SHP77 (cell line): ENCODE measurements at places on chromosomes 11 and 22.

GRCh38 chr22:39821008-39821407 lies 72.6 kb downstream of the ENTHD1 start:
- DNase-seq = no peak

- DNase-seq = no peak
These were observed 53.2 kb downstream of the FAM76B start for GRCh38 chr11:95736355-95736754.

DNA sequence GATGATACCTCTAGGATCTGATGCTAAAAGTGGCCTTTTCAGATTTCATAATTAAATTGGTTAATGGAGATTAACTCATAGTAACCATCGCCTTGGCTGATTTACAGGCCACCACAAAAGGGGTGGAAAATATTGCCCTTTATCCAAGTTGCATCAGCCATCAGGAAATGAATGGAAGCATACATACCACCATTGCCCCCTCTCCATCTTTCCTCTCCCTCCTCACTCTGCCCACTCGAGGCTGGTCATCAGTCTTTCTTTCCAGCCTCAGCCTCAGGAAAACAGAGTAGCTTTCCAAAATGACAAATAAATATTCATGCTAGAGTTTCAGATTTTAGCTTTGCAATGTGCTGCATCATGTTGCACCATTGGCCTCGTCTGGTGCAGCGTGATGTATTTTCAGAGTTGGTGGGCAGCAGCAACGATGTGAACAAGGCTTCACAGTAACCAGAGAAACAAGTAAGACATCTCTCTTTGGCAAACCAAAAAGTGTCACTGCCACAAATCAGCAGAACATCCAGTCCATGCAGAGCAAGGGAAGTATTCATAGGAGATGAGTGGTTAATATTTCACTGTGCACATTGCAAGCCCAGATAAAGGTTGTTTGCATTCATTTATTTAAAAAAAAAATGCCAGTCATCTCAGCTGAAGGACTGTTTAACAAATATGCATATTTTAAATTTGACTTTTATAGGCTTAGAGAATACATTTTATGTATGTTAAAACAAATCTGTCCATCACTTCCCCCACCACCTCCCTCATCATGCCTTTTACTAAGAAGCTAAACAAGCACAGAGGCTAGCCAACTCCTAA lies 136.7 kb upstream of the FAT3 start:
- DNase-seq = no peak

DNA sequence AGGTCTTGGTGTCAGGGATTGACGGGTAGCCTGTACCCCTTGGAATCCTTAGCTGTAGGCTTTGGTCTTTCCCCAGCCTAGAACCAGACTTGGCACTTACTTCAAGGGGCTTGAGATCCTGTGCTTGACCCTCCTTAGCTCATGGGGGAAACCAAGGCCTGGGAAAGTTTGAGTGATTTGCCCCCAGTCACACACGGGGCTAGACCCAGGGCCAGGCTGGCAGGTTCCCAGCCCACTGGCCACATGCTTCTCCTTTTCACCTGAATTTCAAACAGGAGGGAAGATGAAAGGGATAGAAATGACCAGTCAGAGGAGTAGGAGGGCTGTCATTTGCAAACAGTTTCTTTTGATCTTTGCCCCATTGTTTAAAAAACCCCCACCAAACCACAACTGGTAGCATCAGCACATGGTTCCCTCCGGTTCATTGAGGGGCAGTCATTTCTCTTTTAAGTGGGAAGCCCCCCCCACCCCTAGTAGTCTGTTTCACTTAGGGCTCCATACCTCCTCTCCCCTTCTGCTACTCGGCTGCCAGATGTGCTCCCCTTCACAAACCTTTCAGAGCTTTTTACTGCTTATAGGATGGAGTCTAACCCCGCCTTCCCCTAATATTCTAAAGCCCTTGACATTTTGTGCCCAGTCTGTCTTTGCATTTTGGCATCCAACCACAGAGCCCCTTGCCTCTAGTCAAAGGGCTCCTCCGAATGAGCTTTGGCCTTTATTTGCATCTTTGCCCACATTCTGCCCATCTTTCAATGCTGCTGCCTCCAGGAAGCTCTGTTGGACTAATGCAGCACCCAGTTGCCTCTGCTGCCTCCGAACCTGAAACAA lies 37.6 kb downstream of the ZNRF3 start:
- DNase-seq = no peak

DNA sequence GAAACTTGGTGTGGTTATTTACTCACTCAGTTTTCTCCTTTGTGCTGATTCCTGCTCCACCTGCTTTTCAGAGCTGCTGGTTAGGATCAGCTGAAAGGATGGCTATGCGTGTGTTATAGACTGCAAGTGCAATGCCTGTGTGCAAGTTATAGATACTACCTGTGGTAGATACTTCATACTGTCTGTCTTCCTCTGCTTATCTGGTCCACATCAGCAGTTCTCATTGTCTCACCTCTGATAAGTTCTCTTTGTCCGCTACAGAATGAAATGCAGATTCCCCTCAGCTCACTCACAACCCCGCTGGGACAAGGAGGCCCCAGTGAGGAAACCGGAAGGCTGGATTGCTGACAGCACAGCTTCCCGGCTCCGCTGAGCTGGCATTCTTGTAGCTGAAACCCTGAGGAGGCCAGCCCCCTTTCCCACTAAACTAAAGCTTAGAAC lies 37.5 kb upstream of the LYVE1 start:
- no peak for DNase-seq

DNA sequence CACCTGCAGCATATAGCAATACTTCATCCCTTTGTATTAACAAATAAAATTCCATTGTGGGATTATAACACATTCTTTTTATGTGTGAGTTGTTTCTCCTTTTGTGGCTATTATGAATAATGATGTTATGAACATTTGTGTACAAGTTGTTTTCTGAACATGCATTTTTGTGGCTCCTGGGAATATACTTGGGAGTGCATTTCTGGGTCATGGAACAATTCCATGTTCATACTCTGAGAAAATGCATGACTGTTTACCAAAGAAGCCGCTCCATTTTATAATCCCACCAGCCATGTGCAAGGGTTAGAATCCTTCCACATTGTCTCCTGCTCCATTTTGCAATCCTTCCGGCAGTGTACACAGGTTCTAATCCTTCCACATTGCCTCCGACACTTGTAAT lies 713.8 kb downstream of the TBC1D22A start:
- DNase-seq = no peak

DNA sequence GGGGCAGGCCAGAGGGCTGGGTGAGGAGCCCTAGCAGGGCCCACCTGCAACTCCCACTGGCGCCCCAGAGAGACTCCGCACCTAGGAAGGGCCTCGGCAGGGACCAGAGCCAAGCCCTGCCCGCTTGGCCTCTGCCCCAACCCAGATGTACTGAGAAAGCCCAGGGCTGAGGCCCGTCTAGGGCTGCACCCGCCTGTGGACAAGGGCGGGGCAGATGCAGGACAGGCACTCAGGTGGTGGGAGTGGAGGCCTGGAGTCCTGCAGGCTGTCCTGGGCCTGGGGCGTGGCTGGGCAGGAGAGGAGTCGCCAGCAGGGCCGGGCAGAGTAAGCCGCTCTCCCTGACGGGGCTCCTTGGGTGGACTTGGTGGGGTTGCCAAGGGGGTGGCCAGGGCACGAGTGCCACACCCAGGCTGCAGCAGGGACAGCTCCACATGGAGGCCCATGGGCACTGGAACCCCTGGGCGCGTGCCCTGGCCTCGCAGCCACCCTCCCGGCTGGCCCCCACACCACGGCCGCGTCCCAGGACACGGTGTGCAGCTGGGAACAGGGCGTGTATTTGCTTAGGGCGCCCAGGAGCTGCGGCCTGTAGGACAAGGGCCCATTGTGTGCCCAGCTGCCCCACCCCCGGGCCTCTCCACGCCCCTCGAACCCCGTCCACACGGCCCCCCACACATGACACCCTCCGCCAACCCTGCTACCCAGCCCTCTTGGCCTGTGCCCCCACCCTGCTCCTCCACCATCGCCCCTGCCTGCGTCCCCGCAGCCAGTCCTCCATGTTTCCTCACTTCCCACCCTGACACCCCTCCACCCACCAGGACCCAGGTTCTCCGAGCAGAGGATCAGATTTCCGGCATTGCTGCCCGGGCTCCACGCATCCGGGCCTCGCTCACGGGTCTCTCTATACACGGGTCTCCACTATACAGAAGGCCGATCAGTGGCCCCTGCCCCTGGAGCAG lies 11.3 kb upstream of the PIM3 start:
- DNase-seq = no peak

DNA sequence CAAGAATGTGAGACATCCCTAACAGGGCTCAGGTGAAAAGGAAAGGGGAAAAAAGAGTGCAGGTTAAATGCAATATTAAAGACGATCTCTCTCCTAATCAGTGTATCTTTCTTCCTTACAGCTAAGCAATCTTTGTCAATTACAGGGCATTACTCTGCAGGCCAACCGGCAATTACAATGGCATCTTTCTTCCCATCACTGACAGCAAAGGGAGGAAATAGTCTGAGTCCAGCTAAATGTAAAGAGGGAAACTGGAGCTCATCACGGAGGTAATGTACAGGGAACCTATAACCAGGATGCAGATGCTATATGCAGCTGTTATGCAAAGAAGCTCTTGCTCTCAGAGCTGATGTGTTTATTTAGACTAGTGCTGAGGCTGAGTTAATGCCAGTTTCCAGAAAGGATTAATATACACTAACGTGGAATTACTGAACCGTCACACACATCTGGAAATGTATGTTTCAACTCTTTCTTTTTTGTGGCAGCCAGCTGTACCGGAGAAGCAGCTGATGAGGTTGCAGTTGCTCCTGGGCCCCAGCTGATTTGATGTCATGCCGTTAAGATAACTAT lies 121.6 kb downstream of the KIRREL3 start:
- DNase-seq = no peak

- DNase-seq = peak; percentile 62
These were observed 33.4 kb upstream of the API5 start for GRCh38 chr11:43278193-43278956.

DNA sequence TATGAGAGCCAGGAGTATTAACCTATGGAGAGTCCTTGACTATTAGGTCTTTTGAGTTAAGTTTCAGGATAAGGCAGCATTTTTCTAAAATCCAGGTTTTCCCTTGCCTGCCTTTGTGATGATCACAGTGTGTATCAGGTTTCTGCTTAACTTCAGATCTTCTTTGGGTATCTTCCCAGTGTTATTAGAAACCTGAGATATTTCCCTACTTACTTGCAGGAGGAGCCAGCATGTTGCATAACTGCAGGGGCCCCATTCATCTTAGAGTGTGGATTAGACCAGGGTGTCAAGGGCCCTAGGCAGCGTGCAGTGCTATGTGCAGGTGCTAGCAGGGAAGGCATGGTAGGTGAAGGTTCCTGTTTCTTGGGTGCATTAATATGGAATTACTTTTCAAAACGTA lies 69.5 kb downstream of the ZNRF3 start:
- no peak for DNase-seq

GRCh38 chr11:120467627-120468026 lies 43.9 kb upstream of the GRIK4 start:
- DNase-seq = no peak

GRCh38 chr11:72189455-72190250 lies 2.3 kb upstream of the FOLR1 start:
- no peak for DNase-seq

DNA sequence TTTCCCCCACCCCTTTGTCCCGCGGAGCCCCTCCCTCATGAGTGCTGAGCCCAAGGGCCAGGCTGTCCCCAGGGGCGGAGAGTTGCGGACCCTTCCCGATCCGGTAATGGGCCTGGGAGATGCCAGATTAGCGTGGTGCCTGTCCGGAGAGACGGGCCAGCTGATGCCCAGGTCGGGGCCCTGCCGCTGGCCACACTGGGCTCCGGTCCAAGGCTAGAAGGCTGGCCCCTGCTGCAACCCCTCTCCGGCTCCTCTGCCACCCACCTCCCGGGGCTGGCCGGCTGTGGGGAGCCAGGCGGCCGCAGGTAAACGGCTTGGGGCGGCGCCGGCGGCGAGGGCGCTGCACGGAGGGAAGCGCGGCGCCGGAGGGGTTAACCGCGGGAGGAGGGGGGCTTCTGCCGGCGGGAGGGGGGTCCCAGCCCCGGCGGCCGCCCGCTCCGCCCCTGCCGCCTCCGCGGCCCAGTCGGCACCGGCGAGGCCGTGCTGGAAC lies at the start of gene KCNK4:
Gene KCNK4 (plus strand): TSS at position 41 of the 490 bp plus-strand sequence. CDS start 1,717 bp downstream, outside the sequence.
- DNase-seq = no peak

- DNase-seq = no peak
These were observed 46.5 kb upstream of the SOX6 start for GRCh38 chr11:16402654-16403447.

DNA sequence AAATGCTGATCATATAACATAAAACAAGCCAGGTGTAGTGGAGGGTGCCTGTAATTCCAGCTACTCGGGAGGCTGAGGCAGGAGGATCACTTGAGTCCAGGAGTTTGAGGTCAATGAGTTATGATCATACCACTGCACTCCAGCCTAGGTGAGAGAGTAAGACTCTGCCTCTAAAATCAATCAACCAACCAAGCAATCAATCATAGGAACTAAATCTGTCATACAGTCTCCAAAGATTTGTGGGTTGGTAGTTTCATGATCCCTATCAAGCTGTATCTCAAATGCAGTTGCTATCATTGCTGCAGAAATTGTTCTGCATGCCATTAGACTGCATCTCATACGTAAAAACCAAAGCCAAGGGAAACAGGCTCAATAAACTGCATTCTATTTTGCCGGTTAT lies 33.1 kb downstream of the NARS2 start:
- no peak for DNase-seq

GRCh38 chr11:130909650-130910049 lies 6.6 kb downstream of the SNX19 start:
- DNase-seq = no peak

DNA sequence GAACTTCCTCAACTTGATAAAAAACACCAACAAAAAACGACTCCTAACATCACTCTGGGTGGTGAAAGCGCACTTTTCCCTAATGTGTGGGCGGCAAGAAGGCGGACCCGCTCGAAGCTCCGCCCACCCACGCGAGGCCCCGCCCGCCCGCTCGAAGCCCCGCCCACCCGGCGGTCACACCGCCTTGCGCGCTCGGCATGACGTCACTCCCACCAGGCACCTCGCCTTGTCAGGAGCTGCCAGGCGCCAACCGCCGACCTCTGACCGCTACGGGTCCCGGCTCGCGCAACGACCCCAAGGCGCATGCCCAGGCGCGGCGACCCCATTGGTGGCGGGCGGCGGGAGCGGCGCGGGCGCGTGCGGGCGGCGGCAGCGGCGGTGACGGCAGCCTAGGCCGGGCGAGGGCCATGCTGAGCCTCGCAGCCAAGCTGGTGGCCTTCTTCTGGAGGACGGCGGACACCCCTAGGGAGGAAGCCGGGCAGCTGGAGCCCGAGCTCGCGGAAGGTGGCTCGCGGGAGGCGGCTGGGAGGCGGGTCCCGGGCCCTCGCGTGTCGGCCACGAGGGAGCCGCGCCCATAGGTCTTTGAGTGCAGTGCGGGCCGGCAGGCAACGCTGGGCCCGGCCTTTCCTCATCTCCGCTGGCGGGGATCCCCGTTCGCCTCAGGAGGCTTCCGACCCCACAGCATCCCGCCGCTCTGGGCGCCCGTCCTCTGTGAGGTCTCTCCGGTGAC lies at the start of gene MOV10L1:
Gene MOV10L1 (plus strand): TSS at position 325 of the 730 bp plus-strand sequence. CDS start 83 bp downstream, at position 408.
- DNase-seq = no peak

DNA sequence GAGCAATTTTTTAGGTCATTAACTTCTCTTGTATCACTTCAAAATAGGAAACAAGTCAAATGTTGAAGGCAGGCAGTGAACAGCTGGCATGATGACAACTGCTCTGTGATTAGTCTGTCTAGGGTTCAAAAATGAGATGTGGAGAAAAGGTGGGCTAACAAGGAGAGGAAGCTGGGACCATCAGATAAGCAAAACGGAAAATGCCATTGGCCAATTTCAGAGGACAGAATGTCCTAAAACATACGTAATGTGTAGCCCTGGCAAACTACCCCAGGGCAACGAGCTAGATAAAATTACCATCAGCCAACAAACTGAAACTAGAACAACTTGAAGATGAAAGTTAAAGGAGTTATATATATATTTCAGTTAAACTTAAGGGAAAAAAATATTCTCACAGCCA lies 93.2 kb downstream of the RELT start:
- no peak for DNase-seq

GRCh38 chr11:28176351-28176750 lies 68.2 kb downstream of the METTL15 start:
- no peak for DNase-seq
